Mesothelial cell of epicardium (in vitro differentiated cells): ENCODE measurements at places on chromosomes 6 and 20. TPM values are rescaled to one million over a fixed set of nuclear protein-coding genes. Genes with fewer than 3 reads are reported as not detected.

GRCh38 chr6:35237476-35237875 lies 22.1 kb upstream of the ZNF76 start:
- DNase-seq: no peak

DNA sequence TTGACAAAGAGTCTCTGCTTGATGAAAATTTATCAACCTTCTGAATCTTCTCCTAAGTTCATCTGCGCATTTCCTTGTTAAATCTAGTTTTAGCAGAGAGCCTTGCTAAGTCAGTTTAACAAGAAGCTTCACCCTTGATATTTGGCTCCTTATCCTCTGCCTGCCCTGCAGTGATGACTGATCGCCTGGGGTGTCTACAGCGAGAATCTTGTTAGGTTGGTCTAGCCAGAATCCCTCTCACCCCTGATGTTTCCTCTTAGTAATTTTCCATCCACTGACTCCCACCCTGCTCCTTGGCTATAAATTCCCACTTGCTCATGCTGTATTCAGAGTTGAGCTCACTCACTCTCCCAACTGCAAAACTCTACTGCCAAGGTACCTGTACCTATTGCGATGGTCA lies 114.1 kb downstream of the TENT5A start:
- no peak for DNase-seq

- no peak for DNase-seq
Observed at GRCh38 chr6:34424200-34425131, 1.4 kb downstream of the RPS10 start.

- DNase-seq: no peak
Observed at GRCh38 chr6:133548423-133549159, 307.4 kb downstream of the EYA4 start.

GRCh38 chr6:169709293-169709692 lies 7.4 kb downstream of the C6orf120 start:
- no peak for DNase-seq

- no peak for DNase-seq
Observed at GRCh38 chr6:128754658-128755256, 128.2 kb upstream of the LAMA2 start.

GRCh38 chr20:9741996-9742395 lies 96.9 kb downstream of the PAK5 start:
- no peak for DNase-seq

DNA sequence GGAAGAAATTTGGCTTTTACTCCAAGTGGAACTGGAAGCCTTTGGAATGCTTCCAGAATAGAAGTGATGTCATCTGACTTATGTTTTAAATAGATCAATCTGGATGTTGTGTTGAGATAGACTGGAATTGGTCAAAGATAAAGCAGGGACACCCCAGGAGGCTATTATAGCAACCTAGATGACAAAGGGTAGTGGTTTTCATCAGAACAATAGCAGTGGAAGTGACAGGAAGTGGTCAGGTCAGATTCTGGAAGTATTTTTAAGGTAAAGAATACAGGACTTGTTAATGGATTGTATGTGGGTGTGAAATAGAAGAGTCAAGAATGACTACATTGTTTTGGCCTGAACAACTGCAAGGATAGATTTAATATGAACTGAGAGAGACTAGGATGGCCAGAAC lies 191.4 kb downstream of the ADGRB3 start:
- DNase-seq: no peak

GRCh38 chr6:104969108-104969507 lies 12.2 kb downstream of the LIN28B start:
- DNase-seq: no peak

DNA sequence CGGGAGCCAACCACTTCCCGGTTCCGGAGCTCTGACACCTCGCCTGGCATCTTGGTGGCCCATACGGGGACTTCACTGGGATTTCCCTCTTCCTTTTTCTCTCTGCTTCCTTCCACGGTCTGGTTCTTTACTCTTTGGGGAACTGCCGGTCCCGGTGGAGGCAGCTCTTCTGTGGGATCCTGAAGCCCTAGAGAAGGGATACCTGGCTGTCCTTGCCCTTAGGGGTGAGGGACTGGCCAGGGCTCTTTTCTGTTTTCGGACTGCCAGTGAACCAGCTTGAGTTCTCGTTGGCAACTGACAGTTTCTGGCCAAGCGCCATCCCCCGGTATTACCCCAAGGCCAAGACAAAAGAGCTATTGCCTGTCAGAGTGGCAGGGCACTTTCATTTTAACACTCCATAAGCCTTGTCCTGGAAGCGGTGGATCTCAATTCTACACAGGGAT lies 880 bp upstream of the CPXM1 start:
- no peak for DNase-seq

DNA sequence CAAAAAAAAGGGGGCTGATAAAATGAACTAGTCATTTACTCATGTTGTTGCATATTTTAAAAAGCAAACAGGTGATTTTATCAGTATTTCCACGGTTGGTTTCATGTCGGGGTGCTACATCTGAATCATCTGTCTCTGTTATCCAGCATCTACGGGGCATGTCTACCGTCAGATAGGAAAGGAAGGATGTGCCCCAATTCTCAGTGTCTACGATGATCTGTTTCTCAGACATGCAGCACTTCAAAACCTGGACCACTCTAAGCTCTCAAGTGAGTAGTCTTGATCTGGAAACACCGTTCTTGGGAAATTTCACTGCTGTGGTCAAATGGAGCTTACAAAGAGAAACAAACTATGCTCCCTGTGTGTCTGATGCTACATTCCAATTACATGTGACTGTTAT lies 240.3 kb upstream of the TAB2 start:
- no peak for DNase-seq

- no peak for DNase-seq
Observed at GRCh38 chr6:27296106-27296783, 15.8 kb downstream of the POM121L2 start.

GRCh38 chr6:28142446-28142845 lies 763 bp downstream of the ZKSCAN8 start:
- no peak for DNase-seq

The EDN1 gene
- 7.4 to 8.9 TPM (median 8.5 TPM) in 3 replicates for total RNA-seq

The CLPSL2 gene
- not detected in 3 replicates for total RNA-seq

The ULBP3 gene
- 4.3 to 6.4 TPM (median 5.4 TPM) in 3 replicates for total RNA-seq

The ARMC12 gene
- total RNA-seq: 3.3 to 4.9 TPM (median 4.2 TPM) in 3 replicates

The PTGIS gene
- total RNA-seq: 113 to 118 TPM (median 117 TPM) in 3 replicates

The ADGRF1 gene
- total RNA-seq: 1.4 to 2.2 TPM (median 1.6 TPM) in 3 replicates

The RNF114 gene
- 54.2 to 57.1 TPM (median 54.5 TPM) in 3 replicates for total RNA-seq

The C6orf163 gene
- 9.0 to 11.5 TPM (median 10.0 TPM) in 3 replicates for total RNA-seq

The SLC22A16 gene
- not detected in 3 replicates for total RNA-seq

The NRM gene
- 34.6 to 40.2 TPM (median 36.1 TPM) in 3 replicates for total RNA-seq

The FERMT1 gene
- 21.9 to 24.7 TPM (median 22.4 TPM) in 3 replicates for total RNA-seq

The PLG gene
- total RNA-seq: 0.16 to 0.38 TPM (median 0.22 TPM) in 3 replicates
